ENCODE measurements at places on chromosomes 2 and 18. TPM values are rescaled to one million over a fixed set of nuclear protein-coding genes. Genes with fewer than 3 reads are reported as not detected.

DNA sequence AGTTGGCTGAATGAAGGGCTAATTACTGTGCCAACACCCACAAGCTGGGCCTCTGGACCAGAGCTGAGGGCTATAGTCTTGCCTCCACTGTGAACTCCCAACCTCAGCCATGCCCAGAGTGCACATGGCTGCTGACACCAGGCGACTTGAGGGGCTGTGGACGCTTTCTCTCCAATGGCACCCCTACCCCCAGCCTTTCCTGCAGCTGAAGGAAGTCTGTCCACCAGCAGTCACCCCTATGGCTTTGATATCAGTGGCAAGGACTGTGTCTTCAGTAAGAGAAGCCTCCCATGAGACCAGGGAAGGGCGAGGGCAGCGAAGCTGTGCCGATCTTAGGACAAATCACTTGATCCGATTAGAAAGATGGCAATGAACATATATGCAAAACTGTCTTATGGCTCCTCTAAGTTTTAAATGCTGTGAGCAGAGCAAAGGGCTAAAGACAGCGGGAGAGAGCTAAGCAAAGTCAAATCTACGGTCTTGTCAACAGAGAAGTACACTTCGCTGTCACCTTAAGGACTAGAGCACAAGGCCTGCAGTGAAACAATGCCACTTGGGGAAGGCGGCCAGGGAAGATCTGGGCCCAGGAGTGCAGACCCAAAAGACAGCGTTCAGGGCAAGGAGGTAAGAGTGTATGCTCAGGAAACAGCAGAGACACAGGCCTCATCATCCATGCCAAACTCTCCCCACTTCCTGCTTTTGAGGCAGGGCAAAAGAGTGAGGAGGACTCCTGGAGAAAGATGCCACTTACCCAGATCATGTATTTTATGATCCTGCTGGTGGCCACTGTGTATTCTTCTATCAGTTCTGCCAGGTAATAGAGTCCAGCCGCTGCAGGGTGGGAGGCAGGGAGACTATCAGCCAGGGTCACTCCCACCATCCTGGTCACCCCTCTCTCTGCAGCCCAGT, 1.5 kb downstream of the TEX261 start:
- H3K27me3 ChIP-seq = no peaks in the 10 kb centered on the region
- H3K27ac ChIP-seq = peak overlapping the region; percentile 90
- peak; percentile 25 for DNase-seq
- peaks cover 2% of the 10 kb centered on the region for H3K36me3 ChIP-seq

DNA sequence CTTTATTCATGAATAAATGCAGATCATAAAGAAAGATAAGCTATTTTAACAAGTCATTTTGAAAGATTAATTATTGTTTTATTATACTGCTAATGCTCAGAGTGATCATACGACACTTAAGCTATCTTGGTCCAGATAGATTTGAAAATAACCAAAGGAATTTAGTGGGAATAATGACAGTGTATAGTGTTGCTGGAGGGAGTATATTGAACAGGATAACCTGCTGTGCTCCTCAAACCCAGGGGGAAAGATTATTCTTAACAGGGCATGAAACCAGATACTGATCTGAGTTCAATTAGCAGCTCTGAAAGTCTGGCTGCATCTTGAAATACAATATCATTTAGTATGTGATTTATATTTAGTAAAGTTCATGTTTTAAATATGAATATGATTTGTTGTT, 216.3 kb upstream of the ITGA4 start:
- no peak for DNase-seq
- H3K4me1 ChIP-seq = peaks cover 28% of the 10 kb centered on the region
- no peak overlapping the region for H3K27ac ChIP-seq
- no peak overlapping the region for H3K4me3 ChIP-seq

DNA sequence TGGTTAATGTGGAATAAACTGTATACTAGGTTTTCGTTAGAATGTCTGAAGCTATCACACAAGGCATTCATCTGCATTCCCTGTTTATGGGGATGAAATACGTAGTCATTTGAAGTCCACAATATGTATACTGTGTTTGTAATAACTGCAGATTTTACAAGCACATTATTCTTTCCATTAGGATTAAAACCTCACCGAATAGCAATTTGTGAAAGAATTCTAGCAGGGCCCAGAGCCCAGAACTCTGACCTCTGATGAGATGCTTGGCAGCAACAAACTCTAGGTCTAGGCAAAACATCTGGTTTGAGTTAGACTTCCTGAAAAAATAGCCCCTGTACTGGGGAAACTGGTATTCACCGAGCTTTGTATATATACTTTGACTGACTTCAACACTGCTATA, 158.2 kb downstream of the SRBD1 start:
- H3K4me1 ChIP-seq = no peaks in the 10 kb centered on the region

- H3K36me3 ChIP-seq = no peaks in the 10 kb centered on the region
- peaks cover 15% of the 10 kb centered on the region for H3K27me3 ChIP-seq
- no peak for DNase-seq
- H3K27ac ChIP-seq = no peak overlapping the region
- H3K4me1 ChIP-seq = no peaks in the 10 kb centered on the region
- no peak overlapping the region for H3K4me3 ChIP-seq
Observed at GRCh38 chr2:160145471-160145870, 54.6 kb downstream of the ITGB6 start.

DNA sequence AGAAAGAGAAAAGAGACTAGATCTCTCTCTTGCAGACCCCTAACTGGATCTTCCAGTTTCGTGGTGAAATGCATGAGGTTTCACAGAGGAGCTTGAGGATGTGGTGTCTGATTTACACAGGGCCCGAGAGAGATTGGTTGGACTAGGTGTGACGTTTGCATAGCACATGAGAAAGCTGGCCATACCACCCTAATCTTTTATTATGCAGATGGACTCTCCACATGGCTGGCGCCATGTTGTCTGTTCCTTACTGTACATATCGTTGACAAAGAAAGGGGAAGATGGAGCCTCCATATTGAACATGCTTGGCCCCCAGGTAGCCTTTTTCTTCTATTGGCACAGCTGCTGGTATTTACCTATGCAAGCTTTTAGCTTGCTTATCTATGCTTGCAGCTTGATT, 27.5 kb upstream of the PGAP1 start:
- H3K36me3 ChIP-seq = peaks cover 8% of the 10 kb centered on the region
- H3K27ac ChIP-seq = no peak overlapping the region
- peaks cover 5% of the 10 kb centered on the region for H3K27me3 ChIP-seq
- no peak for DNase-seq
- peaks cover 11% of the 10 kb centered on the region for H3K4me1 ChIP-seq
- no peak overlapping the region for H3K4me3 ChIP-seq

DNA sequence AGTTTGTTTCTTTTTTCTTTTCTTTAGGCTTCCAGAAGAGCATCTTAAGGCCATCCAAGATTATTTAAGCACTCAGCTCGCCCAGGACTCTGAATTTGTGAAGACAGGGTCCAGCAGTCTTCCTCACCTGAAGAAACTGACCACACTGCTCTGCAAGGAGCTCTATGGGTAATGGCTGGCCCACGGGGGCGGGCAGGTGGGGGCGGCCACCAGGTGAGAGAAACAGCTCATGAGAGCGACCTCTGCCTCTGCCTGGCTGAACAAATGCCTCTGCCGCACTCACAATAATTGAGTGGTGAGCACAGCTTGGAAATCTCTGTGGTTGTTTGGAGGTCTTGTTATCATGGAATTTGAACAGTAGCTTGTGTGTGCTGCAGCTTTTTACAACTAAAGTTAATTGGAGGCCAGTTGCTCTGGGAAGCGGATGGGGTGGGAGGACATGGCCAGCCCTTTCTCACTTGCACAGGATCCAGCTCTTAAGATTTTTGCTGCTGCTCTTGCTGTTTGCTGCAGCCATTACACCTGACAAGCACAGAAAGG, 70.4 kb downstream of the INPP5D start:
- no peak for DNase-seq
- H3K4me1 ChIP-seq = peaks cover 26% of the 10 kb centered on the region

DNA sequence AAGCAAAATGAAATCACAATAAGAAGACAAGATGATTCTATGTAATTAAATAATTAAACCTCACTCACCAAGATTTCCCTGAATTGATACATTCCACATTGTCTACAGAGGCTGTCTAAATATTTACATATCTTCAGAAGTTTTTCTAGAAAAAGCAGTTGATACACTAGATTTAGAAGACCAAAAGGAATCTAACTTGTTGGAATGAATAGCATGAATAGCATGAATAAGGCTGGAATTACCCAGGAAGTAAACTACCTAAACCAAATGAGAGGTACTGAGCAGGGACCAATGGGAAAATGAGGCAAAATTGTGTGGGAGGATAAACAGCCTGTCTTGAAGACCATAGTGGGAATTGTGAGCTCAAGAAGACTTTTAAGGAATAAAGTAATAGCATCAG, 479.7 kb downstream of the TXNL1 start:
- no peaks in the 10 kb centered on the region for H3K4me1 ChIP-seq
- H3K4me3 ChIP-seq = no peak overlapping the region
- no peaks in the 10 kb centered on the region for H3K36me3 ChIP-seq
- no peak overlapping the region for H3K27ac ChIP-seq

GRCh38 chr2:46025081-46025480, 272.1 kb upstream of the EPAS1 start:
- DNase-seq = no peak
- peaks cover 8% of the 10 kb centered on the region for H3K4me1 ChIP-seq
- H3K27ac ChIP-seq = no peak overlapping the region
- H3K36me3 ChIP-seq = peaks cover 7% of the 10 kb centered on the region

DNA sequence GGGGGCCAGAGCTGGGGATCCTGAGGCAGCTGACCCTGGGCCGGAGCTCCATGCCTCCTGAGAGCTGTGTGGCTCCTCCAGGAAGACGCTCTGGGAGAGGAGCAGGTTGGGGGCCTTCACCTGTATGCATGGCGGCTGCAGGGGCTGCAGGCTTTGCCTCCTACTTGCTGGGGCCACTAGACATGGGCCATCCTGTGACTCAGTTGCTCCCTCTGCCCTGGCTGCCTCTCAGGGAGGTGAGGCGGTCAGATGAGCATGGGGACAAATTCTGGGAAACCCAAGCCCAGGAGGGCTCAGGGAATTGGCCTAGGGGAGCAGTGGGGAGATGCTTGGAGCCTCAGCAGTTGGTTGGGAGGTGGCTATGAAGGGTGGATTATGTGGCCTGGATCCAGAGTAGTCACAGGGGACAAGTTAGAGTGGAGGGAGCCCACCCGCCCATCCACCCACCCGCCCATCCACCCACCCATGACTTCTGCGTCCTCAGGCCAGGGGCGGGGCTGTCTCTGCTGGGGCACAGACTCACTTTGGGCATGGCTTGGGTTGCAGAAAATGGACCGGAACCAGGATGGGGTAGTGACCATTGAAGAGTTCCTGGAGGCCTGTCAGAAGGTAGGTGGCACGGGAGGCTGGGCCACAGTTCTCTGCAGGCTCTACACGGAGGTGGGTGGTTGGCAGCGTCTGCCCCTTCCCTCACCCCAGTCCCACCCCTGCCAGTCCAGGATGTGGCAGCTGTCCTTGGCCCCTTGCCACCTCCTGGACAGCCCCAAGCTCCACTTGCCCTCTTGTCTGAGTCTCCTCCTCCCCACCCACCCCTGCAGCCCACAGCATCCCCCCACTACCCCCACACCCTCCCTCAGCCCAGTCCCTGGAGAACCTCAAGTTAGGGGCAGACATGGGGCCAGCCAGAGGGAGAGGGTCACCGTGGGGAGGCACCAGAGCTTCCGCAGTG, 19.5 kb upstream of the FAHD2A start:
- no peak overlapping the region for H3K4me3 ChIP-seq
- no peaks in the 10 kb centered on the region for H3K4me1 ChIP-seq
- no peaks in the 10 kb centered on the region for H3K27me3 ChIP-seq
- DNase-seq = no peak
- H3K27ac ChIP-seq = no peak overlapping the region

GRCh38 chr2:190678444-190679162, 29.7 kb downstream of the NAB1 start:
- H3K4me1 ChIP-seq = peaks cover 29% of the 10 kb centered on the region
- no peaks in the 10 kb centered on the region for H3K27me3 ChIP-seq
- H3K27ac ChIP-seq = peak overlapping the region; percentile 14
- H3K36me3 ChIP-seq = peaks cover 11% of the 10 kb centered on the region

DNA sequence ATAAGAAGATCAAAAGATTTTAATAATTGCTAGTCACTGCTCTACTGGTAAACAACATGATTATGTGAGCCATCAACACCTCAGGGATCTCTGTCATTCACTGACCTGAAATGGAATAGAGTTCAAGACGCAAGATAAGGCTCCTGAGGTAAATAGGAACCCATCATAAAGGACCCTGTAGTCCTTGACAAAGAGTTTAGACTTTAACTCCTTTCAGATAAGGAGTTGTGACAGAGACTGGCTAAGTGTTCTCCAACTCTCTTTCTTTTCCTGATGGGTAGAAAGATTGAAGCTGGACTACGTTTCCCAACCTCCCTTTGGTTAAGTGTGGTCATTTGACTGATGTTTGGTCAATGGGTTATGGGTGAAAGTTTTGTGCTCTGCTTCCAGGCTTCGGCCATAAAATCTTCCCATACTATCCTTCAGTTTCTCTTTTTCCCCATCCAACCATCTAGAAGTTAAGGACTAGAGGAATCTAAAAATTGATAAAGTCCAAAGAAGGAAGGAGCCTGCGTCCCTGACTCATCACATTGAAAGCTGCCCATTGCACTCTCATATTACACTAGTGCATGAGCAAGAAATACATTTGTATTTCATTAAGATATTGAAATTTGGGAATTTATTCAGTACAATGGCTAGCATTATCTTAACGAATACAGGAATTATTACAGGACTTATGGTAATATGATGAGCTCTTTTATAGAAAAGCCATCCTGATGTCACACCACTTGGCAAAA, 293.7 kb upstream of the ACVR2A start:
- no peak overlapping the region for H3K4me3 ChIP-seq
- peaks cover 5% of the 10 kb centered on the region for H3K27me3 ChIP-seq
- H3K27ac ChIP-seq = no peak overlapping the region

DNA sequence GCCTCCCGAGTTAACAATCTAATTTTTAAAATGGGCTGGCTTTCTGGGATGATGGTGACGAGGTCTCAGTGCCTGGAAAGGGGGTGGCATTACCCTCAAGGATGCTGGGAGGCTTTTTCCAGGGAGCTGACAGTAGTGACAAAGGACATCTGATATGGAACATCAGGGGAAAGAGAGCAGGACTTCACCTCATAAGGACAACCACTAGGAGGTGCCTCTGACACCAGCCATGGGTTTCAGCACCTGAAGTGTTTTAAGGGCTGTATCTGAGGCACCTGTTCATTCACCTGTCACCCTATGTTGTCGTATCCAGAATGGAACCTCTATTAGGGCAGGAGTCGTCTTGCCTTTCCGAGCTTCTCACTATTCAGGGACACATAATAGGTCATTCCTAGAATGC, 10.8 kb downstream of the IL36B start:
- DNase-seq = no peak
- H3K36me3 ChIP-seq = no peaks in the 10 kb centered on the region
- no peak overlapping the region for H3K4me3 ChIP-seq
- no peak overlapping the region for H3K27ac ChIP-seq
- peaks cover 9% of the 10 kb centered on the region for H3K27me3 ChIP-seq
- H3K4me1 ChIP-seq = no peaks in the 10 kb centered on the region

DNA sequence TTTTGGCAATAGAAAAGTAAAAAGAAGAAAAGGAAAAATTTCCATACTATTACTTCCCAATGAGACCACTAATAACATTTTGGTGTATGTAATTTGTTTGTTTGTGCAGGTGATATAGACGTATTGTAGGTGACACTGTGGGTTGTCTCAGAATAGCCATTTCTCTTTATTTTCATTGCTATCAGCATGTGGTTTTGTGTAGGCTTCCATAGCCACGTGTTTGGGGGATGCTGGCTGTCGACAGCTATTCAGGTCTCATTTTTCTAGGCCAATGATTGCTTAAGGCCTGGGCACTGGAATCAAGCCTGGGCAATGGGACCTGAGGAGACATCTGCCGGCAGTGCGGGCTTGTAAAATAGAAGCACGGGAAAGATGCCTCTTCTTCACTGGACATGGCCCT, 71.0 kb upstream of the KCTD1 start:
- H3K4me3 ChIP-seq = no peak overlapping the region
- H3K27me3 ChIP-seq = peaks cover 2% of the 10 kb centered on the region
- no peak for DNase-seq
- H3K36me3 ChIP-seq = no peaks in the 10 kb centered on the region
- no peak overlapping the region for H3K27ac ChIP-seq
- H3K4me1 ChIP-seq = no peaks in the 10 kb centered on the region

PPP4R3B gene
- 81.7 TPM for total RNA-seq

SELENOI gene
- total RNA-seq = 26.4 TPM

NT5DC4 gene
- total RNA-seq = not detected

All from activated naive CD8-positive, alpha-beta T cell treated with anti-CD3 and anti-CD28 coated beads, Interleukin-2, amount 10 ng/mL, durations not matched to agents 7 days and 5 days (primary cell).